Suppressor macrophage (primary cell): ENCODE measurements at places on chromosomes 1 and 21.

- peak; percentile 66 for DNase-seq
Observed at GRCh38 chr1:150561974-150562445, 12.8 kb downstream of the ADAMTSL4 start.

- no peak for DNase-seq
Observed at GRCh38 chr1:110035236-110035752, 870 bp downstream of the STRIP1 start.

- no peak for DNase-seq
Observed at GRCh38 chr1:117359561-117360289, 7.5 kb upstream of the MAN1A2 start.

- no peak for DNase-seq
Observed at GRCh38 chr1:8517661-8518489, 200.0 kb downstream of the SLC45A1 start.

DNA sequence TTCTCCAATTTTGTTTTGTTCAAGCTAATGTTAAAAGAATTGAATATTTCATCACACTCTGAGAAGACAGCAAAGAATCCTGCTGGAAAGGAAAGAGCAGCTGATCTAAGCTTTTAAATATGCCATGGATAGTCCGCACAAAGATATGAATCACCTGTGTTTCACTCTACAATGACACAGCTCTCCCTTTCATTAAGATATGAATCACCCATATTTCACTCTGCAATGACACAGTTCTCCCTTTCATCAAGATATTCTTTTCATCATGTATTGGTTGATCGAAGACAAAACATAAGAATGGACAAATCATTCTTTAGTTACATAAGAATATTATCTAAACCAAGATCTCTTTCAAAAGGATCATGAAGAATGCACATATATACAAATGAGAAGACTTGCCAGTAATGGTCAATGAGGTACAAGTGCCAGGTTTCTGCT, 367.3 kb downstream of the SMYD3 start:
- DNase-seq: no peak

DNA sequence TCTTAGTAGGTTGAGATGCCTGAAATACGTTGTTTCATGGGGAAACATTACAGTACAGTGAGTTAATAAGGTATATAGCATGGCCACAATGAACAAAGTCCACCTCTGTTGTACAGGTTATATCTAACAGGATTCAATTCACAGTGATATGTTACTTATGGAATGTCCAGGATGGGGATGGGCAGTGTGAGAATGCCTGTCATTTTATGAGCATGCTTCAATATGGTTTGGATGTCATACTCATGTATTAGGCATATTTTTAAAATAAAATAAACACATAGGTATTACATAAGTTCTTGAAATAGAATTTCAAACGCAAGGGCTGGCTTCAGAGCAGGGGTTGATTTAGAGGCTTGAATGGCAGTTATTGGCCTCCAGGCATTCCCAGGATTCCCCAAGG, 6.1 kb upstream of the PHLDA3 start:
- DNase-seq: no peak

DNA sequence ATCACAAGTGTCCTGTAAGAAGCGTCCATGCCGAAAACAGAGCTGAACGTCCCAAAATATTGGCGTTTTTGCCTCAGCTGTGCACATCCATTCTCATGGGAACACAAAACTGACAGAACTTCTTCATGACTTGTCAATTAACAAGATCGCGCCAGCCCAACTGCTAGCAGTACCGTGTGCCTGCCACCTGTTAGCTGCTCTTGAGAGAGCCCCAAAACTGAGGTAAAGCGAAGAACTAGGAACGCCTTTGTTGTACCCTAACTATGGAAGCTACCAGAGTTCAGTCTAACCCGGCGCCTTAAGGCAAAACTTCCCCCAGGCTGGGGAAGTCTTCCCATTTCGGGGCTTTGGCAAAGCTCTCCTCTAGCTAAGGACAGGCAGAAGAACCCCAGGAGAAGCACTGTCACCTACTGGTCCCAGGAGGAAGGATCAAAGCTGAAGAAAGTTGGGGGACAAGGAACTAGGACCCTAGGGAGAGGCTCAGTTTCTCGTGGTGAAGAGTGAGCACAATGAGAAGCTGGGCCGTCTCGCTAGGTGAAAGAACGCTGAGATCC, 719 bp downstream of the EYA3 start:
- peak; percentile 49 for DNase-seq

DNA sequence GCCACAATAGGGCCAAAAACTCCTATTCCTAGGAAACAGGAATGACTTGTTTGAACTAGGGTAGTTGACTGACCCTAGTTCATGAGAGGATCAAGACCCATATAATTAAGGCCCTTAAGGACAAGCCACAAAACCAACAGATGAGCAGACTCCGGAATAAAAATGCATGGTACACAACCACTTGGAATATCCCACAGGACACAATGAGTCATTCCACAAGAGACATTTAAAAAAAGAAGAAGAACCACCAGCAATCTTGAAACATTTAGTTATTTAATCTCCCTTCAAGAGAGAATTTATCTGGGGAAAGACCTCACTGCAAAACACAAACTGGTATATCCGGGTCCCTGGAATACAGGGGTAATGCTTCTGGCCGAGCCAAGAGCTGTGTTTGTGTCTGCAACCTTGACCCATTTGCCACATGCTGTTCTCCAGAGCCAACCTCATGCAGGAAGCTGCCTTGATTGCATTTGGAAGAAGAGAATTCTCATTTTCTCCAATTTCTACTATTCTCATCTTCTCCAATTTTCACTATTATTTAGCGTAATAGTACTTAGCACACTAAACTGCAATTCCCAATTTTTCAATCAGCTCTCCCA, 135.5 kb downstream of the TGFBR3 start:
- no peak for DNase-seq

DNA sequence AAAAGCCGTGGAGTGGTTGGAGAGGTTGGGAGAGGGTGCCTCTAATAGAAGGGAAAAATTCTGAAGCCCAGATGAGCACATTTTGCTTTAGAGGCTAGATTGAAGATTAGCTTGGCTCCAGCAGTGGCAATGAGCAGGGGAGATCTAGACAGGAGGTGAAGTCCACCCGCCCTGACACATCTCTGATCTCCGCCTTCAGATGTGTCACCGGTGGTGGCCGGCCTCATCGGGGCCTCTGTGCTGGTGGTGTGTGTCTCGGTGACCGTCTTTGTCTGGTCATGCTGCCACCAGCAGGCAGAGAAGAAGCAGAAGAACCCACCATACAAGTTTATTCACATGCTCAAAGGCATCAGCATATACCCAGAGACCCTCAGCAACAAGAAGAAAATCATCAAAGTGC, 8.4 kb downstream of the SYT11 start:
- DNase-seq: no peak

- no peak for DNase-seq
Observed at GRCh38 chr1:226799634-226800281, 60.7 kb upstream of the ITPKB start.
